ENCODE measurements at places on chromosomes 1 and 21.

DNA sequence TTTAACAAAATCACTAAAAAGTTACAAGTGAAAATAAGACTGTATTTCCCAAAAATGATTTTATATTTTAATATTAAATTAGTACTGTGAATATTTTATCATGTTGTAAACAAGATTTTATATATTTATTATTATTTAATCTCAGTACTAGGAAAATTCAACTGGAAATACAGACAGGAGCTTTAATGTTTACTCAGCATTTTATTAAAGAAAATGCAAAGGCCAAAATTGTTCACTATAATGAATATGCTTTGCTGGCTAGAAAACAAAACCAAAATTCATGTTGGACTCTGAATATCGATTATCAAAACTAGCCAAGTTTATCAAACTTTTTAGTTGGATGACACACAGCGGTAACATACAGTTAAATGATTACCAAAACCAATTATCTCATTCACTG lies 782.3 kb downstream of the AMY1C start:
- no peak for DNase-seq

GRCh38 chr1:175191659-175192058 lies 917 bp downstream of the KIAA0040 start:
- peak; percentile 43 for DNase-seq

DNA sequence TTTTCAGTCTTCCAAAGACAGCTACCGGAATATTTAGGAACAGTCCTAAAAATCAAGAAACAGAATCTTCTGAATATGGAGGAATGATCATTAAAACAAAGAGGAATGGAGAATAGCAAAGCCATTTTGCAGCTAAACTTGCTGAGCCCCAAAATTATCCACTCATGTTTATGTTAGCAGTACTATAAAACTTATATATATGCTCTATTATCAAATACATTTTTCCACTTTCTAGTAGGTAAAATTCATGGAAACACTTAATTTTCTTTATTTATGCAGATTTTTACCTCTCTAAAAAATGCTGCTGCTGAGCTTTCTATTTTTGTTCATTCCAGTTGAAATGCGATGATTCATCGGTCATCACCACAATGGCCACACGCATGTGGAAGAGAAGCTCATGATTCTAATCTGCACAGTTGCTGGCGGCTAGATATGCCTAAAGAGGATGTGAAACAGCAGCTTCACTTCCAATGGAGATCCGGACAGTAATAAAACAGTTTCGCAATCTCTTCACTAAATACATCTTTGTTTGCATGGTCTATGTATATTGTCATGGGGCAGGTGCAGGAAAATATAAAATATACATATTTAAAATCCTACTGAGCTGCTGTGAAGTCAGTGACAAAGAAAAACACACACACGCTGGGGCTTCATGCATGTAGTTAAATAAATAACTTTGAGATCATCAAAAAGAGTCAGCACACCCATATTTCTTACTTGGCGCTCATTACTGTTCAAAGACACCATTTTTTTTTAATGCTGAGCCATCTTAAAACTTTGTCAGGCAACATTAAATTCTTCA lies 292.2 kb downstream of the SMYD3 start:
- DNase-seq: no peak

- DNase-seq: no peak
Observed at GRCh38 chr1:11960715-11961114, 19.5 kb upstream of the MFN2 start.

- no peak for DNase-seq
Observed at GRCh38 chr1:31920956-31921355, 17.2 kb downstream of the PTP4A2 start.

DNA sequence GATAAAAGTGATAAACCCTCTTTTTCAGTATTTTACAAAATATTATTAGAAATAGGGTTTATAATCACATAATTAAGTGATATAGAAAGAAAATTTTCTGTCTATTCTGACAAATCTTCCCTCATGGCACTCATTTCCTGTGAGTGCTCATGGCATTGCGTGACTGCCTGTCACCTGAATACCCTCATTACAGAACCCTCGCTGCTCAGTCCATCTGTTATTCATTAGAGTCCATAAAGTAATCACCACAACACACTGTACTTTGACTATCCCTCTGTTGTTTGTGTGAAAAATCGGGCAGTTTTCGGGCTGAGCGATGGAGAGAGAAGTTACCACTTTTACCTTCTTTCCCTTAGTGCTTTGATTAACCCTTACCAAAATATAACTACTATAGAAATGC lies 100.4 kb upstream of the BRINP3 start:
- no peak for DNase-seq

DNA sequence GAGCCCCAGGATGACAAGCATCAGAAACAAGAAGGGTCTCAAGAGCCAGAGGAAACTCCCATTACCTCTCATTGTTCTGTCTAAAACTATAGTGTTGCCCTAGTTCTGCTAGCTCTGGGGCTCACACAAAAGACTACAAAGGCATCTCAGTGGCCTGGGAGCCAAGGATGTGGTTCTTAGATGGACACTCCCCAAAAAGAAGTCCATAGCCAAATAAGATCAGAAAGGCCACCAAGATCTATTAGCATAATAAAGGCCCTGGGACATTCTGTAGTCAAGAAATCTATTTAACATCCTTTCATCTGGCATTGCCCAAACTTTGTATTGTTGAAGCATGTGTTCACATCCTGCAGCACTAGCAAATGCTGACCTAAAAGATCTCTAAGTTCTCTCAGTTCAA lies 99.5 kb downstream of the EDEM3 start:
- no peak for DNase-seq

DNA sequence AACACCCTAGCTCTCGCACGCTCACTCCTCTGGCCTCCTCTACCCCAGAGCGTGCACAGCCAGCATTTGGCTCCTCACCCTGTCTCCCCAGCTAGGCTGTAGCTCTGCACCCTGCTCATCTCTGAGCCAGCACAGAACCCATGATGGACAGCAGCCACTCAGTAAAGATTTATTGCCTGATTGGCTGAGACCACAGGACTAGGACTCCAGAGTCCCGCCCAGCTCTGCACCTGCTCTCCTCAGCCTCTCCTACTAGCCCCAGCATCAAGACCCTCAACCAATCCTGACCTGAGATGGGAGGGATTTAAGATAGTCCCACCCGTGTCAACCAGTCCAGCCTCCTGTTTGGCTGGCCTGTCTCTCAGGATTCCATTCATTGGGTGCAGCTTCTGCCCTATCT lies 9.3 kb downstream of the C1QB start:
- DNase-seq: no peak

GRCh38 chr1:214414691-214415090 lies 133.7 kb downstream of the SMYD2 start:
- no peak for DNase-seq

DNA sequence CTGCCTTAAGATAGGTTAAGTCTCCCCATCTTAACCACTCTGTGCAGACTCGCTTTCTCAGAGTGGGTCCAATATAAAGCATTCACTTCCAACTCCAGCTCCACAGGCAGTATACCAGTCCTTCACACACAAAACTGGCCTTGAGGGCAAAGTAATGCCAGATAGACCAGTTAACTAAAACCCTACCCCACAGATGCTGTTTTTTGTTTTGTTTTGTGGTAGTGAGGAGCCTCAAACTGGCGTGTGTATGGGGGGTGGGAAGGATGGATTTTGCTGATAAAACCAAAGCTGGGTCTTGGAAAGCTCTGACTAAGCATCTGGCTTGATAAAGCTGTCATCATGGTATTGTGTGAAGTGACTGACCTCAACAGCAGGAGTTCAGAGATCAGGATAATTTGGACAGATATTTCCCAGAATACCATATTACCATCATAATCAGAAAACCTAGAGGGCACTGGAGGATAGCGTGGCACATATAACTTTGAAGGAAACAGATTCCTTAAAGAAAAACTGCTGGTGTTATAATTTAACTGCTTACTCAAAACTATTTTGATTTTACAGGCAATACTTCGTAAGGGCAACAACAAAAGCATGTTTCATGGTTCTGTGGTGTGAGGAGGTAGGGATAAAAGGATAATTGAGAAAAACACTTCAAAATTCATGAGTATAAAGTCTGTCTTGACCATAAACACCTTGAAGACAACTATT lies 29.6 kb upstream of the CPLANE2 start:
- DNase-seq: no peak

- no peak for DNase-seq
Observed at GRCh38 chr21:35575280-35575915, 484.9 kb downstream of the SETD4 start.

Data from thyroid gland (tissue), 4 donors.